Posterior vena cava (tissue), 2 donors: ENCODE measurements at places on chromosomes 3 and 15.
A peak's percentile ranks its signal among the peaks of the same experiment; 100 is the strongest.

- DNase-seq = no peak
Observed at GRCh38 chr3:168968609-168969008, 694.9 kb downstream of the MECOM start.

- no peak for DNase-seq
Observed at GRCh38 chr3:56196700-56197099, 271.6 kb downstream of the ERC2 start.

- DNase-seq = no peak
Observed at GRCh38 chr3:138686771-138687221, 78.2 kb downstream of the FAIM start.

DNA sequence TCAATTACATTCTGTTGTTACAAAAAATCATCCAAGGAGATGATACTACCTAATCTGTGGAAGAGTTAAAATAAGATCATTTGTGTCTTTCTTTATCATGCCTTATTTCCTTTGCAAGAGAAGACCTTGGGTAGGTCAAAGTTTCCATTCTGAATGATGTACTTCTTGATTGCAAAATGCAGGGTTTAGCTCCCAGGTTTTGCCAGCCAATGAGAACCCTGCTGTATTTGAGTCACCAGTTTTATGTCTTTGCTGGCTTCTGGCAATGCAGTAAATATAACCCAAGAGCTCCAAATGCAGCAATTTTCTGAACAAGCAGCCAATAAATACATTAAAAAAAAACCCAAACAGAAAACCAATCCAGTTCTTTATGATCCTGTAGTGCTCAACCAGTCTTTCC is 204.9 kb downstream of the CADPS start:
- no peak for DNase-seq

GRCh38 chr15:57591822-57592367 is at the start of gene MYZAP:
TSS of gene MYZAP (plus strand) at chr15:57591904. CDS start at chr15:57592035, 131 bp downstream.
- peak; percentile 85 for DNase-seq

- DNase-seq = peak; percentile 88
Observed at GRCh38 chr15:69784798-69785566, 312.7 kb downstream of the TLE3 start.

DNA sequence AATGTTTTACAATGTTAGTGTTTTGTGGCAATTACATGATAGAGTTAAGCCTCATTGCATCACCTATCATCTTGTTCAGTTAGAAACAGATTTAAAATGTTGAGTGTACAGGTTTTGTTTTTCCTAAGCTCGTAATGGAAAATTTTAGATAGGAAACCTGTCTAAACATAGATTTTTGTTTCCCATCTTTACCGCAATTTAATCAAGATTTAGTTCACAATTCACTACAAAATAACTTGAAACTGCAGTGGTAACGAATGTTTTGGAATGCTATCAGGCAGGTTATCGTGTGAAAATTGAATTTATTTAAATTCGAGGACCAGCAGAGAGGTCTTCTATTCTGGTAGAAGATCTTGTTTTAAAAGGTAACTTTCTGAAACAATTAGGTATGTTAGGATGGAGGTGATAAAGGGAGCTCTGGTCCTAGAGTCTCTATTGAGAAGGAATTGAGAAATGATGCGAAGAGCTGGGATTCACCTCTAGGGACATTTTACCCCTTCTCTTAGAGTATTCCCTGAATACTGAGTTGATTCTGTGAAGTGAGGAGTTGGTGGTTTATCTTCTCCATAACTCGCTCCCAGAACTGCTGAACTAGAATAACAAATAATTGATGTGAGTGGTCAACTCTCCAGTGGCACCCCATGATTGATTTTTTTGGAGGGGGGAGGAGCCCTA is 1.4 kb downstream of the DOCK3 start:
- no peak for DNase-seq

GRCh38 chr15:56244038-56244810 is 545 bp upstream of the RFX7 start:
- DNase-seq = peak; percentile 69
